ENCODE measurements at places on chromosomes 1 and 21.

- DNase-seq, result no peak
Measured at GRCh38 chr1:46621930-46622329, 5.3 kb upstream of the MOB3C start.

DNA sequence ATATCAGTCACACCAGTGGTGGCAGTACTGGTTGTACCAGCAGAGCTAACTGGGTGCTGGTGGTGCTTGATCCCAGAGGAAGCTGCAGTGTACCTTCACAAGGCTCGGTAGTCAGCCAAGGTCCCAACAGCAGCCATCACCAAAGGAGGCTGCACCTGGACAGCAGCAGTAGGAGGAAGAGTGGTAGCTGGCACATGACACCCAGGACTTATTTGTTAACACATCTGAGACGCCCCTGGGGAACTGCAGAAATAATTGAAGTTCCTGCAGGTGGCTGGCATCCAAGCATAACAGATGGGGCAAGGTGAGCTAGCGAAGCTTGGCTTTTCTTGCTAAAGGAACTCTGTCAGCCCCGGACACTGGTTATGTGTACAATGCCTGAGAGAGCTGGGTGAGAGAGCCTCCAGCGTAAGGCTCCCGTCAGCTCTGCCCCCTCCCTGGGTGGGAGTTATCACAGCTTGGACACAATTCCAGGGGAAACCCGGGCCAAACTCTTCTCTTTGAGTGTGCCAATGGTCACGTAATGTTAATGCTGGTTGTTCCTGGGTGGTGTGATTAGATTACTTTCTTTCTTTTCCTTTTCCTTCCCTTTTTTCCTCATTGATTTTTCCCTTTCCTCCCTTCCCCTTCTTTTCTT lies 29.1 kb upstream of the PARP1 start:
- no peak for DNase-seq

DNA sequence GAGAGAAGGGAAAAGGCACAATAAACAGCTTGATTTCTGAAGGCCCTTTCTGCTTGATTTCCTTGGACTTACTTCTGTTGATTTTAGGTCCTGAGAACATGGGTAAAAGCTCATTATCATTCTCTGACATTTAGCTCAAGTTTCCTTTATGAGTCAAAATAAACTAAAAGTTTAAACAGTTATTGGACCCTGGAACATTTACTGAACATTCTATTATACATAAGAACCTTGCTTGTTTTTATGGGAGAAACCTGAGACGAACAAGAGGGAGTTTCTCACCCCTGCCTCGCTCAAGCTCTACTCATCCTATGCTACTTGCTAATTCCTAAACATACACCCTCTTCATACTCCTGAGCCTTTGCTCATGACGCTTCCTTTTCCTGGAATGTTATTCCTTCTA lies 538.3 kb upstream of the PKN2 start:
- no peak for DNase-seq

DNA sequence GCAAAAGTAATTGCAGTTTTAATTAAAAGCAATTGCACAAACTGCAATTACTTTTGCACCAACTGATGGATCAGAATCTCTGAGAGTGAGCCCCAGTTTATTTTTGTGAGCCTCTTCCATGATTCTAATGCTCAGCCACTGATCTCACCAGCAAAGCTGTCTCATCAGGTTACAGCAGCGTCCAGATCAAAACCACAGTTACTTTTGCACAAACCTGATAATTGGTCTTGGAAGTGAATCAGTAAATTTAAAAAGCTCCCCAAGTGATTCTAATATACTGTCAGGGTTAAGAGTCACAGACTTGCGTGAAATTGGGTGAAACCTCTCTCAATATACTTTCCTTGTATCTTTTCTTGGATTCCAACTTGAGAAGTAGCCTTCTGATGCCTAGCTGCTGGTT lies 13.5 kb upstream of the CR2 start:
- DNase-seq, result no peak

- no peak for DNase-seq
Measured at GRCh38 chr1:230818901-230819300, 49.4 kb downstream of the C1orf198 start.

DNA sequence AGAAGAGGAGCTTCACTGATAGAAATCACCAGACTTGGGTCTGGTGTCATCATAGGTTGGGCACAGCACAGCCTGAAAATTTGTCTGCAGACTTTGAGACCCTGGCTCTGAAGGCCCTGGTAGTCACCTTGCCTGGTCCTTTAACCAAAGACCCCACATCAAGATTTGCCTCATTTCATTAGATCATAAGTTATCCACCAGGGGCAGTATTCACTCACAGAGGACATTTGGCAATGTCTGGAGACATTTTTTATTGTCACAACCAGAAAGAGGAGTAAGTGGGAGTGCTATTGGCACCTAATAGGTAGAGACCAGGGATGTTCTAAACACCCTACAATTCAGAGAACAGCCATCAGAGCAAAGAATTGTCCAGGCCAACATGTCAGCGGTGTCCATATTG lies 22.1 kb upstream of the PAX7 start:
- no peak for DNase-seq

GRCh38 chr1:225418598-225418997 lies 9.2 kb downstream of the LBR start:
- no peak for DNase-seq

- DNase-seq, result no peak
Measured at GRCh38 chr1:8822373-8823294, 5.2 kb upstream of the RERE start.

- no peak for DNase-seq
Measured at GRCh38 chr1:166988974-166989515, at the start of gene MAEL. Gene MAEL (plus strand): TSS chr1:166989280. CDS start chr1:166989353, 73 bp downstream.

- DNase-seq, result no peak
Measured at GRCh38 chr1:36835017-36835695, 199.2 kb downstream of the GRIK3 start.

- no peak for DNase-seq
Measured at GRCh38 chr1:156407344-156407743, 38.3 kb downstream of the RHBG start.

GRCh38 chr21:35408401-35408800 lies 359.3 kb upstream of the RUNX1 start:
- DNase-seq, result no peak

DNA sequence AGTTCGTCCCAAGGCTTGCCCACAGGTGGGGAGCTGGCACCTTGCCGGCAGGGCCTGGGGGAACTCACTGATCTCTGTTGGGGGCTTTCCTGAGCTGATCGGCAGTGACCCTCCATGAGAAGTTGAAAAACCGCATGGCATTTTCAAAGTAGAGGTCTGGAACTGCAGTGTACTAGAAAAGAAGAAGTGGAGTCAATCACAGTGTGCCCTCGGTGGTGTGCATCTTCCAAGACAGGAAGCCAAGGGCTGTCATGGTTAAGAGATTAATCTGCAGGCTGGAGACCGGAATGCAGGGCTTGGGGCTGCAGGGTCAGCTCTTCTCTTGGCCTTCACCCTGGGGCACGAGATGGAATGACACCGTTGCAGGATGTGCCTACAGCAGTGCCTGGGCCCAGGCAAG lies 56.8 kb downstream of the ECE1 start:
- no peak for DNase-seq

DNA sequence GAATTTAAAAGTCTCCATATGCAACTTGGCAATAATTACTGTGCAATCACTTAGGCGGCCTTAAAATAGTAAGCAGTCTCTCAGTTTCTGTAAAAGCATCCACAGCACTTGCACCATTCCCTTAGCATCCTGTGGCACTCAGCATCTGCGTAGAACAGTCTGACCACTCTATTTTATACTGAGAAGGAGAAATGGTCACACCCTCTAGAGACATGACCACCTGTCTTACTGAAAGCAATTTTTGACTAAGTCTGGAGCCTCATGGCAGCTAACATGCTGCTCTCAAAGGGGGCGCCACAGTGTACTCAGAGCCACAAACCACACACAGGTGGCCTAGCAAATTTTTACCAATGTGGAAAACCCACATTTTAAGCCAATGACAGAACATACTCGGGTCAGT lies 62.0 kb downstream of the KCNK1 start:
- peak; percentile 3 for DNase-seq

GRCh38 chr1:77833521-77834100 lies 54.2 kb downstream of the MIGA1 start:
- DNase-seq, result no peak
